Neuronal stem cell (in vitro differentiated cells): ENCODE measurements at places on chromosomes 4 and X.

- DNase-seq, result no peak
These were observed 37.1 kb downstream of the MAB21L2 start for GRCh38 chr4:150619042-150619441.

DNA sequence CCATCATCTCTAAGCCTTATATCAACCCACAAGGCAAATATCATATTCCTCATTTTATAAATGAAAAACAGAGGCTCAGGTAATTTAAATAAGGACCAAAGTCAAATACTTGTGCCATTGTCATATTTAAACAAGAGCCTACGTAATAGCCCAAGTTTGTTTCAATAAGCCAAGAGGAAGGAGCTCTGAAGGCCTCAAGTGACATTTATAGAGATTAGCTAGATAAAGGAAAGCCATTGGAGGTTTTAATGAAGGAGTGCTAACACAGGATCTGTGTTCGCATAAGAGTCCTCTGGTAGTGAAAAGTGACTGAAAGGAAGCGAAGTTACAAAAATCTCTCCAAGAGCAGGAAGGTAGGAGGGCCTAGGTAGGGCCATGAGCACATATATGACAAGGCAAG, 384.9 kb upstream of the NOCT start:
- no peak for DNase-seq

- no peak for DNase-seq
These were observed 300.9 kb upstream of the CPEB2 start for GRCh38 chr4:14701389-14701788.

GRCh38 chrX:119218198-119218597, 17.9 kb upstream of the PGRMC1 start:
- DNase-seq, result no peak

GRCh38 chr4:189117426-189117825, 823.2 kb upstream of the FRG1 start:
- DNase-seq, result no peak

- DNase-seq, result no peak
These were observed 261.8 kb downstream of the MID1IP1 start for GRCh38 chrX:39063037-39063436.

- no peak for DNase-seq
These were observed 59.1 kb downstream of the SLAIN2 start for GRCh38 chr4:48400416-48400815.

GRCh38 chr4:102263024-102263787, 82.1 kb downstream of the SLC39A8 start:
- DNase-seq, result peak; percentile 41

DNA sequence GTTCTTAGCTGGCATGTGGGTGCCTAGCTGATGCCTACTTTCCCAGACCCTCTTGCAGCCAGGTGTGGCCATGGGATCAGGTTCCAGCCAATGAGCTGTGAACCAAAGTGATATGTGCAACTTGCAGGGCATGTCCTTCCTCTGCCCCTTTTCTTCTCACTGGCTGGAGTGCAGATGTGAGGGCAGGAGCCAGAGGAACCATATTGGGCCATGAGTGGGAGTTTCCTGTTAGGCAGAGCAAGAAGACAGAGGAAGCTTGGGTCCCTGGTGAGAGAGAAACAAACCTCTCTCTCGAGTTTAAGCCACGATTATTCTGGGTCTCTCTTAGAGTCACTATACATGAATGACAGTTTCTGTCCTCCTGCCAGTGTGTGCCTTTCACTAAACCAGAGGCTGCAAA, 120.4 kb upstream of the STX18 start:
- DNase-seq, result no peak

DNA sequence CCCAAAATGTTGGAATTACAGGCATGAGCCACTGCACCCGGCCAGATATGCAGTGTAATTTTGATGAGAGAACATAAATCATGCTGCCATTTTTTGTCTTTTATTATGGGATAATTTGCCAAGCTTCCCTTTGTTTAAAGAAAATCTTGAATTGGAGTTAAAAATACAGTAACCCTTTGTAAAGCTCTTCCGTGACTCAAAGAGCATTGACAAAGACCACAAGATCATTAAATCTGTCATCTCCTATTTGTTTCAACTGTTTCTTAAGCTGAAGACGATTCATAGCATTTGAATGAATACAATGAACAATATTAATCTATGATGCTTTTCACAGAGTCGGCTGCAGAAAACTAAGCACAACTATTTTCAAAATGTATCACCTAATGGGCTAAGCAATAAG, 132.6 kb downstream of the ANAPC4 start:
- DNase-seq, result no peak
